ENCODE measurements at places on chromosomes 2 and 18. TPM values are rescaled to one million over a fixed set of nuclear protein-coding genes. Genes with fewer than 3 reads are reported as not detected.

Gene IL37
- not detected for total RNA-seq

Gene RTTN
- total RNA-seq: 10.6 TPM

DNA sequence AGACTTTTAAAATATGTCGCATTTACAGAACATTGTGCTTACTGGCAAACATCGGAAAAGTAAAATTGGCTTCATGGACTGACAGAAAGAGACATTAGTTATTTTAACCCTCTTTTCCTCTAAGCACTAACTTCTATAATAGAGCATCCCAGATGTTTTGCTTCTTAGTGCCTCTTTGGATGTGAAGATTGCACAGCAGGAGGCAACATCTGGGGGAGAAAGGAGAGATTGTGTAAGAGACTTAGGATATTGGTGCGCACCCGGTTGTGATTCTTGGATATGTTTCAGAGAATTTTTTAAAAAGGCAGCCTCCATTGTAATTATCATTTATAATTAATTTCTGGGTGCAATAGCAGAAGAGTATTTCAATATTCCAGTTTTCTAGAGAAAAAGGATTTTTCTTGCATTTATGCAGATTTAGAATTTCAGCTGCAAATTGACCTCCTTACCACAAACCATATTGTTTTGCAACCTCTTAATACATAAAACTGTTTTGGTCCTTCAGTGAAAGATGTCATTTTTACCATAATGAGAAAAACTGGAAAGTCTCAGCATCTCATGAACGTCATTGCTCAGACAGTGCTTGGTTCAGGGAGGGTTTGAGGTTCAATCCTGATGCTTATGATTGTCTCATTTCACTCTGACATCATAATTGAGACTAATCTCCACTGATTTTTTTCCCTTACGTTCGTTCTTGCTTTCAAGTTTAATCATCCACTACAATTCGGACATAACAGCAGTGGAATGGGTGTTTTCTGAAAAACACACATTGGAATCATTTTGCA lies 404.3 kb downstream of the ZNF521 start:
- H3K27me3 ChIP-seq: peaks cover 7% of the 10 kb centered on the region
- H3K4me3 ChIP-seq: no peak overlapping the region
- no peak for DNase-seq
- no peaks in the 10 kb centered on the region for H3K36me3 ChIP-seq

DNA sequence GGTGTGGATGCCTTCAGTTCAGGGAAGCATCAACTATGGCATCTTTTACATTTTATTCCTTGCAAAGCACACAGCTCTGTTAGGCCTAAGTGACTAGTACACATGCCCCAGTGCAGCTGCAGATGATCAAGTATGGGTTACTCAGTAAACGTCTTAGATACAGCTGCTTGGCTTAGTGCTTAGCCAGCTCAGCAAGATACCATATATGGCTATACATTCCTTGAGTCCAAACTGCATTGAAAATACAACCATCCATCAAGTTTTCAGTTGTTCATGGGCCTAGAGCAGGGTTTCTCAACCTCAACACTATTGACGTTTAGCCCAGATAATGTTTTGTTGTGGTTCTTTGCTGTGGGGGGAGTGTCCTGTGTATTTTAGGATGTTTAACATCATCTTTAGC lies 769.9 kb downstream of the TSN start:
- H3K4me1 ChIP-seq: peaks cover 7% of the 10 kb centered on the region
- no peak overlapping the region for H3K4me3 ChIP-seq
- no peak for DNase-seq
- H3K36me3 ChIP-seq: no peaks in the 10 kb centered on the region

GRCh38 chr2:48397846-48398245 lies 132.1 kb upstream of the STON1 start:
- H3K4me1 ChIP-seq: peaks cover 5% of the 10 kb centered on the region
- no peak for DNase-seq
- H3K27me3 ChIP-seq: no peaks in the 10 kb centered on the region
- no peaks in the 10 kb centered on the region for H3K36me3 ChIP-seq

GRCh38 chr2:98759827-98760625 lies 29.1 kb upstream of the MGAT4A start:
- no peaks in the 10 kb centered on the region for H3K36me3 ChIP-seq
- no peak overlapping the region for H3K27ac ChIP-seq
- DNase-seq: no peak
- H3K4me1 ChIP-seq: no peaks in the 10 kb centered on the region
- H3K27me3 ChIP-seq: peaks cover 6% of the 10 kb centered on the region

- no peaks in the 10 kb centered on the region for H3K36me3 ChIP-seq
- H3K27ac ChIP-seq: no peak overlapping the region
- no peak for DNase-seq
- H3K4me1 ChIP-seq: peaks cover 10% of the 10 kb centered on the region
- H3K27me3 ChIP-seq: no peaks in the 10 kb centered on the region
Observed at GRCh38 chr18:37844209-37844970, 278.8 kb upstream of the CELF4 start.

DNA sequence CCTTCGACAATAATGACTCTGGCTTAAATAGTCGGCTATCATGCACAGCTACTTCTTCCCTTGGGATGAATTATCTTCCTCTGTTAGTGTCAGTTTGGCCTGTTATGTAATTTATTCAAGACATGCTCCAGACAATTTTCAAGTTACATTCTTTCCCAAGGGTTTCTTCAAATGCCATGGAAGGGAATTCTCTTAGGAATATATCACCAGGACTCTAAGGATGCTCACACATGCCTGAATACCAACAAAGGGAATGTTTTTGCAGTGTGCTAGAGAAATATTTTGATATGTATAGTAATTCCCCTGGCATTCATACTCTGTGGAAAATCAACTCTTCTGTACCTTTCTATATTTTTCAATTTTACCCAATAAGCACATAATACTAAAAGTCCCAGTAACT lies 286.0 kb upstream of the KYNU start:
- H3K27ac ChIP-seq: no peak overlapping the region
- no peak overlapping the region for H3K4me3 ChIP-seq
- no peaks in the 10 kb centered on the region for H3K4me1 ChIP-seq
- no peaks in the 10 kb centered on the region for H3K36me3 ChIP-seq

DNA sequence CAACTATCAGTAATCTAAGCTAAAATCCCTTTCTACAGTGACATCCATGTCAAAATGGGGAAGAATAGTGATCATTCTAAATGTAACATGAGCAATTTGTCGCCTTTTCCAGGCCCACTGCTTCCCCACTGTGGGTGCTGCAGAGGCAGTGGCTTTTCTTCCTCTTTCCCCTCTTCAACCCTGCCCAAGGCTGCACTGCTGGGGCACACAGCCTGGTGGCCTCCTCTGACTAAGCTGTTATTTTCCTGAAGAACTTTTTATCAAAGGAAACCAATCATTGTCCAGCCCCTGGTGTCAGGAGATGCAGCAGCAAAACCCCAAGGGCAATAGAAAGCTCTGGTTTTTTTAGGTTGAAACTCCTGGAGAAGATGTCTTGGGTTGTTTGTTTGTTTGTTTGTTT lies 117.6 kb upstream of the KLF7 start:
- peaks cover 18% of the 10 kb centered on the region for H3K4me1 ChIP-seq
- DNase-seq: no peak
- no peak overlapping the region for H3K27ac ChIP-seq
- H3K4me3 ChIP-seq: no peak overlapping the region

Gene C2orf15
- 5.6 TPM for total RNA-seq

- H3K27ac ChIP-seq: no peak overlapping the region
- H3K4me3 ChIP-seq: no peak overlapping the region
- H3K36me3 ChIP-seq: no peaks in the 10 kb centered on the region
- no peaks in the 10 kb centered on the region for H3K27me3 ChIP-seq
Observed at GRCh38 chr2:143668234-143668633, 539.0 kb downstream of the ARHGAP15 start.

Gene PROM2
- 31.5 TPM for total RNA-seq

DNA sequence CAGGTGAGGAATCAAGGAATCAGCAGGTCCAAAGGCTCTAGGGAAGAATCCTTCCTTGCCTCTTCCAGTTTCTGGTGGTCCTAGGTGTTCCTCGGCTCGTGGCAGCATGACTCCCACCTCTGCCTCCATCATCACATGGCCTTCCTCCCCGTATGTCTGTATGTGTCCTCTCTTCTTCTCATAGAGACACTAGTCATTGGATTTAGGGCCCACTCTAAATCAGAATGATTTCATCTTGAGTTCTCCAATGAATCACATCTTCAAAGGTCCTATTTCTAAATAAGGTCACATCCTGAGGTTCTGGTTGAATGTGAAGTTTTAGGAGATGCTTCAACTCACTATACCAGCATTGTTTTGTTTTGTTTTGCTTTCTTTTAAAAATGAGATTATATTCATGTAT lies 11.1 kb upstream of the AGFG1 start:
- H3K27ac ChIP-seq: no peak overlapping the region
- H3K36me3 ChIP-seq: no peaks in the 10 kb centered on the region
- no peak for DNase-seq
- H3K4me1 ChIP-seq: peaks cover 11% of the 10 kb centered on the region
- H3K4me3 ChIP-seq: no peak overlapping the region

Gene CFAP65
- total RNA-seq: 2.1 TPM

Gene KCNK3
- total RNA-seq: 7.7 TPM

Gene LIMS2
- 13.1 TPM for total RNA-seq

DNA sequence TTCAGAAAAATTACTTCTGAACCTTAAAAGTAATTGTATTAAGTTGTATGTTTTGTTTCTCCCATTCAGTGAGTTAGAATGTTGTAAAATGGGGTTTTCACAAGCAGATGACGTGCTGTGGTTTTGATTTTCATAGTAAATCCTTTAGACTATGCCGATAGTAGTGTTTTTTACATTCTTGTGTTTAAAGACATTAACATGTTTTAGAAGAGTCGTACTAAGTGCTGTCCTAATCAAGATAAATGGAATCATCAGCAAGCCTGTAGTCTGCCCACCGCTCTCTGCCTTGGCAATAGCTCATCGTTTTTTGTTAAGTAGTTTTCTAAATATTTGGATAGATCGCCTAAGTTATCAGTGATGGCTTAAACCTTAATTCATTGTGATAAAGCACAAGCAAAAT lies 21.5 kb downstream of the PKP4 start:
- H3K4me3 ChIP-seq: no peak overlapping the region
- H3K27ac ChIP-seq: no peak overlapping the region
- H3K4me1 ChIP-seq: peaks cover 15% of the 10 kb centered on the region

Gene LMAN2L
- 31.3 TPM for total RNA-seq

DNA sequence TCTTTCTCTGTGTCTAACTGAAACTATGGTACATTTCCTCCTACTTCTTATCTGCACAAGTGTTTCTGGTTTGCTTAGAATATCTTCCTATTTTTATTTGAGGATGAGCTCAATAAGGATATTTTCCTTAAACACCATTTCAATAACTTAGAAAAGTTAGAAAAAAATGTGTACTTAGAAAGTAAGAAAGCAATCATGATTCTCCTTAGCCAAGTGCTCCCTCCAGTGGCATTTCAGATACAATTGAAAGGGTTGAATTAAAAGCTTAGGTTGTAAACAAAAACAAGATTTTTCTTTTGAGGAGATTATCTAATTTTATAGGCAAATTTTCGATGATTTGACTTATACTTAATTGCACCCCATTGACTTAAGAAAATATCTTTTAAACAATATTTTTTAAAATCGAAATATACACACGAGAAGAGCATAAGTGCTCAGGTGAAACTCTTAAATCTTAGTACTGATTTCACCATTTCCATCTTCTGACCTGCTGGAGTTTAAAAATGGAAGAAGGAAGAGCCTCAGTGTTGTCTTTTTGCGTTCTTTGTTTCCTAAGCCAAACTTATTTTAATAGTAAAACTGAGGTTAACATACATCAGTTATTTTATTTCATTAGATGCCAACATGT lies 26.9 kb downstream of the C18orf63 start:
- no peak for DNase-seq
- no peak overlapping the region for H3K4me3 ChIP-seq
- H3K27ac ChIP-seq: no peak overlapping the region
- H3K27me3 ChIP-seq: no peaks in the 10 kb centered on the region

- no peak overlapping the region for H3K27ac ChIP-seq
- H3K36me3 ChIP-seq: peaks cover 12% of the 10 kb centered on the region
- no peaks in the 10 kb centered on the region for H3K27me3 ChIP-seq
- H3K4me1 ChIP-seq: peaks cover 17% of the 10 kb centered on the region
- H3K4me3 ChIP-seq: no peak overlapping the region
Observed at GRCh38 chr2:69213782-69214181, 173.2 kb downstream of the GFPT1 start.

DNA sequence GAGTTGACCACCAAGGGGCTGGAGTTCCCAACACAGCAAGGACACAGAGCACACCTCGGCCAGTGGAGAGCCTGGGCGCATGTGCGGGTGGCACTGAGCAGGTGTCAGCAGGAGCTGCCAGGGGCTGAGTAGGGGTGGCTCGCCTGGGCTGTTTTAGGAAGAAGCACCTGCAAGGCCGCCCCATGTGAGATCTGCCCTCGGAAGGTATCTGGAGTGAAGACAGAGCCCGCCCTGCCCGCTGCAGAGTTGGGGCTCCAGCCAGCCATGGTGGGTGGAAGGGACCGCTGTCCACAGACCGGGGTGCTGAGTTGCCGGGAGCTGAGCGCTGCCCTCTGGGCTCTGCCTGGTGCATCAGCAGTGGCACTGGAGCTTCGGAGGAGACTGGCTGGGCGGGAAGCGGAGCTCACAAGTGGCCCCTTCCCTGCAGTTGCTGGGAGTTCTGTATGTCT lies 35.2 kb downstream of the MTERF4 start:
- no peaks in the 10 kb centered on the region for H3K36me3 ChIP-seq
- H3K27ac ChIP-seq: no peak overlapping the region
- no peak overlapping the region for H3K4me3 ChIP-seq
- H3K27me3 ChIP-seq: no peaks in the 10 kb centered on the region
- H3K4me1 ChIP-seq: no peaks in the 10 kb centered on the region

GRCh38 chr2:182248362-182248761 lies 178.5 kb downstream of the PDE1A start:
- no peaks in the 10 kb centered on the region for H3K36me3 ChIP-seq
- H3K4me3 ChIP-seq: no peak overlapping the region
- DNase-seq: no peak
- H3K27ac ChIP-seq: no peak overlapping the region
- no peaks in the 10 kb centered on the region for H3K4me1 ChIP-seq
- H3K27me3 ChIP-seq: no peaks in the 10 kb centered on the region

Gene MYO3B
- total RNA-seq: 1.2 TPM

GRCh38 chr2:186853951-186854350 lies 5.0 kb upstream of the ZSWIM2 start:
- no peak for DNase-seq
- H3K4me3 ChIP-seq: no peak overlapping the region
- H3K27ac ChIP-seq: no peak overlapping the region
- H3K36me3 ChIP-seq: no peaks in the 10 kb centered on the region
- H3K4me1 ChIP-seq: peaks cover 8% of the 10 kb centered on the region
- H3K27me3 ChIP-seq: no peaks in the 10 kb centered on the region

Measured in type B pancreatic cell (in vitro differentiated cells).